ENCODE measurements at places on chromosomes 6 and 20.

GRCh38 chr6:43948527-43949485 lies 178.4 kb downstream of the MRPL14 start:
- DNase-seq: no peak

GRCh38 chr6:167508919-167509852 lies 184.3 kb downstream of the TTLL2 start:
- no peak for DNase-seq

DNA sequence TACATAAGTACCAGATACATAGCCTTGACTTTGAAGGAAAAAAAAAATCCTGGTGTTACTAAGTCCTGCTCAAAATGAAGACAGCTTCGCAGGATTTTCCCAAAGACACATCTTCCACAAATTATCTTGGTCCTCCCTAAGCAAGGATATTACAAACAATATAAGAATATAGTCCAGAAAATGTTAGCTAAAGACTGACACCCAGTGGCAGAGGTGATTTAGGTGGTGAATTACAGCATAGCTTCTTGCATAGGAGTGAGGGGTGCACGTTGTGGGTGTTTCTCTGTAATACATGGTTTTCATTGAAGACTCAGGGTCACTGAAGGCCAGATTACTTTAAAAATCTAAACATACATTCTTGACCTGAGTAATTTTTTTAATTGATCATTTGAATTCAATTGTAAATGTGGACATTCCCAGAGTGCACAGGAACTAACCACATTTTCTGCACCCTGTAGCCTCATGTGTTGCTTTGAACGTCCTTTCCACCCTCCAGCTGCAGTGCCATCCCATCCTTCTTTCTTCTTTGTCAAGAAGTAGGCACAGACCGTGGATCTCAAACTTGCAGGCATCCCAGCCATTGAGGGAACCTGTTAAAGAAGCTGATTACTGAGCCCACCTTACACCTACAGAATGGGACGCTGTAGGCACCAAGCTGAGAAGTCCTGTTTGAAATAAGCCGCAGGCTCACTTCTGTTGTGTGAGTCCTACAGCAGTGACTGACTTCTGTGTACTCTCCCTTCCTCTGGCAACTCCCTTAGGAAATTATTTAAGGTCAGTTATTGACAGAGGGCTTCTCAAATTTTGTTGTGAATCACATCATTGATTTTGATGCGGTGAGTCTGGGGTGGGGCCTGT lies 102.6 kb downstream of the PERP start:
- DNase-seq: peak; percentile 31

DNA sequence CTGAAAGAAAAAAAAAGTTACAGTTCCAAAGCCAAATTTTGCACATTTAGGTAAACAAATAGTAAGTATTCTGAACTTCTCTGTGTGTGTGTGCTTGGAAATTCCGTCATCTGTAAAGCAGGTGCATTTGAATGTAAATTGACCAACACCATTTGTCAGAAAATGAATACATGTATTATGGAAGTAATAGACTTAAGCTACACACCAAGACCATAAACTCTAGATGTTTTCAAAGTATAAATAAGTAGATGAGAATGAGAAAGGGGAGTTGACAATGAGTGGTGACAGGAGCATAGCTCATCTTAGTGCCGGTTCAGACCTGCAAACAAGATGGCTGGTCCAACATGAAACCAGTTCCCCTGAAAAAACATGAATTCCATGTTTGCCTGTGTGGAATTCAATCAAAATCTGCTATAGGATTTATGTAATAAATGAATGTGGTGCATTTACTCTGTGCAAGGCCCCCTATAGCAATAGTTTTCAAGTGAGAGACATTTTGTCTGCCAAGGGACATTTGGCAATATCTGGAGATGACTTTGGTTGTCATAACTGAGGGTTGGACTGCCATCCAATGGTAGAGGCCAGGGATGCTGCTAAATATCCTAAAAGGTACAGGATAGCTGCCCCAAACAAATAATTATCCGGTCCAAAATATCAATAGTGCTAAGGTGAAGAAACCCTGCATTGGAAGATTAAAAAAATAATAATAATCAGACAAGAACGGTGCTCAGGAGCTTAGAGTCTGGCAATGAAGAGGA lies 11.0 kb upstream of the FILIP1 start:
- no peak for DNase-seq

- DNase-seq: no peak
These were observed 51.6 kb downstream of the SPTLC3 start for GRCh38 chr20:13060327-13060726.

DNA sequence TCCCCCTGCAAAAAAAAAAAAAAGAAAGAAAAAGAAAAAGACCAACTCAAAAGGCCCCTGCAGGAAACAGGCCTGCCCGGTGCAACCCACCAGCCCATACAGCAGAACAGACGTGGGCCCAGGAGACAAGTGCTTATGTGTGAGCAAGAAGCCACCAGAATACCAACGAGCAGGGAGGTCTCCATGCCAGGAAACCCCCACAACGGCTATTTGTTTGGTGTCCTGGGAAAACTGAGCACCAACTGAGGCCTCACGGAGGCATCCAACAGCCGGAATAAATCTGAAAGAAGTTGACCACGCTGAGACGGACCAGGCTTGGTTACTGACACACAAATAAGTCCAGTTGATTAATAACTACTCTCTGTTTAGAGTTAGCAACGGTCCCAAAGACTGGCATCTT lies 29.7 kb downstream of the PTPRT start:
- DNase-seq: no peak

DNA sequence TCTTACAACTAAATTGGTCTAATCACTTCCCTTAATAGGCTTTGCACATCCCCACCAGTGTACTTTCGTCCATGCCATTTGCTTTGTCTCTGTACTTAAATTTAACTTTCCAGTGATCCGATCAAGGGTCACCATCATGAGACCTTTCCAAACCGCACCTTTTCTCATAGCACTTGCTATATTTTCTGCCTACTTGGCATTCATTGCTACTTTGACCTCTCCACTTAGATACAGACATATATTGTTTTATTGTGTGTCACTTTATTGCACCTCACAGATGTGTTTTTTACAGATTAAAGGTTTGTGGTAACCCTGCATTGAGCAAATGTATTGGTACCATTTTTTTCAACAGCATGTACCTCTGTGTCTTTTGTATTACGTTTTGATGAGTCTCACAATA lies 14.8 kb downstream of the SUMO4 start:
- DNase-seq: no peak

DNA sequence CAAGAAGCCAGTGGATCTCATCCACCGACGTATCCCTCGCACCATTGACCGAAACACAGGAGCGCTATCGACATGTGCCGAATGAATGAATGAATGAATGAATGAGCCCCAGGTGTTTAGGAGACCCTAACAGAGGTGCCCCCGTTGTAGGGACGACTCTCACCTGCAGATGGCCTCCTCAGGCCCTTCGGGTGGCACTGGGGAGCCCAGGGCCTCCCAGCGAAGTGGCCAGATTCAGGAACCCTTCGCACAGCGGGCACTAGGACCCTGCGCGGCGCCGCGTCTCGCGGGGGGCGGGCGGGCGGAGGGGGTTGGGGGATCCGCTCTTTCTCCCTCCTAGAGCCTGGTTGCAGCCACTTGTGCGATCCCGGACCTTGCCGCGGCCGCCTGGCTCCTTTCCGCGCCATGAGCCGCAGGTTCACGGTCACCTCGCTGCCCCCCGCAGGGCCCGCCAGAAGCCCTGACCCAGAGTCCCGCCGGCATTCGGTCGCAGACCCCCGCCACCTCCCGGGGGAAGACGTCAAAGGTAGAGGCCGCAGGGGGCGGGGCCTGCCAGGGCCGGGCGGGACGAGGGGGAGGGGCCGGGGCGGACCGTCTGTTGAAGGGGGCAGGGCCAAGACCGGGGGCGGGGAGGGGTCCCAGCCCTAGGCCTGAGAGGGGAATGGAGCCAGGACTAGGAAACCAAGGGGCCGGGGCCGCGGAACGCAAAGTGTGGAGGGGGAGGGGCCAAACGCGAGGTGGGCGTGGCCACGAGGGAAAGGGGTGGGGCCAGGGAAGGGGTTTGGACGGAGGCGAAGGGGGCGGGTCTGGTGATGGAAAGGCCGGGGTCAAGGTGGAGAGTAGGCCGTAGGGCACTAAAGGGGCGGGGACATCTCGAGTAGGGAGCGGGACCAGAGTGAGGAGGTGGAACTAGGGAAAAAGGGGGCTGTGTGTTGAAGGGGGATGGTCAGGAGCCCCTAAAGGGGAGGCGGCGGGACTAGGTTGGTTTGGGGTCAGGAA lies 7.4 kb upstream of the SLC12A5 start:
- no peak for DNase-seq

DNA sequence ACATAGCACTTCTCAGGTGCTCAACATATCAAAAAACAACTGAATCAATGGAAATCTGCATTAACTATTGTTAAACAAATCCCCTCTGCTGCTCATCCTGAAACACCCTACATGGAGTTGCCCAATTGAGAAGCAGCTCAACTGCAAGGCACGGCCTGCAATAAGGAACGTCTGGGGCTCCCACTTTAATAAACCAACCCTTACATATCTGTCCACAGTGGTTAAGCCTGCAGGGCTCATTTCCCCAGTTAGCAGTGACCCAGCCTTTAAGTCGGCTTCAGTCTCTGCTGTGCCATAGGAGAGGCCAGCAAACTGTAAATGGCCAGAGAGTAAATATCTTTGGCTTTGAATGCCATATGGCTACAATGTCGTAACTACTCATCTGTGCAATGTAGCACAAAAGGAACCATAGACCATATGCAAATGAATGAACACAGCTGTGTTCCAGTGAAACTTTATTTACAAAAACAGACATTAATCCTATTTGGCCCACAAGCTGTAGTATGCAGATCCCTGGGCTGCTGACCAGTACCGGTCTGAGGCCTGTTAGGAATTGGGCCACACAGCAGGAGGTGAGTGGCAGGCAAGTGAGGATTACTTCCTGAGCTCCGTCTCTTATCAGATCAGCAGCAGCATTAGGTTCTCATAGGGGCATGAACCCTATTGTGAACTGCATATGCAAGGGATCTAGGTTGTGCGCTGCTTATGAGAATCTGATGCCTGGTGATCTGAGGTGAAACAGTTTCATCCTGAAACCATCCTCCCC lies 522.7 kb upstream of the CDH4 start:
- DNase-seq: no peak

- DNase-seq: no peak
These were observed 8.8 kb downstream of the SYNJ2 start for GRCh38 chr6:157990321-157991066.

GRCh38 chr6:1014431-1014807 lies 297.5 kb upstream of the FOXQ1 start:
- no peak for DNase-seq

DNA sequence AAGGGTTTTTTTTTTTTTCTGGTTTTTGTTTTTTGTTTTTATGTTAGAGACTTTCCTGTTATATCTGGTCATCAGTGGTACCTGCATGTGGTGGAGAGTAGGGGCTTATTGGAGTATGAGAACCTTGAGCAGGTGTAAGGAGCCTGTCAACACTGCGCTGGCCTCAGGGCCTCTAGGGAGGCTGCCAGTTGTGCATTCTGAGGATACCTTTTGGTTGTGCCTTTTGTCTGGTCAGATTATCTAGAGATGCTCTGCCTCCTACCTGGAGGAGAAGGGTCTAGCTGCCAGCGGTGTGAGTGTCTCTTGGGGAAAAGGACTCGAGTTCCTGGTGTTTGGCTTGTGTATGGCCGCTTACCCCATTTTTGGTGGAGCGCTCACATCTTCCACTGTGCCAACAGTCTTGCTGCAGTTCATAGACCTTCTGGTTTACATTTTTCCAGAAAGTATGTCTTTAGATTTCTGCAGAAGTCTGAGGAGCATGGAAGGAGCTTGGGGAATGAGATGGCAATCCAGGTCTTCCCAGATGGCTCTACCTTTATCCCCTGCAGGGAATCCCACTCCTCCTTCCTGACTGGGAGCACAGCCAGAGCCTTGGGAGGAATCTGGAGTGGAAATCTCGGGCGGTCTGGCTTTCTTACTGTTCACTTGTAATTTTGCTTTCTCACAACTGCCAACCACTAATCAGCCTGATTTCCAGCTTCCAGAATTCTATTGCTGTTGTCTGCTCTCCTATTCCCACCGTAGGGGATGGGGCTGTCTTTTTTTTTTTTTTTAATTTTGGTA lies 49.9 kb downstream of the PTPN1 start:
- DNase-seq: no peak

DNA sequence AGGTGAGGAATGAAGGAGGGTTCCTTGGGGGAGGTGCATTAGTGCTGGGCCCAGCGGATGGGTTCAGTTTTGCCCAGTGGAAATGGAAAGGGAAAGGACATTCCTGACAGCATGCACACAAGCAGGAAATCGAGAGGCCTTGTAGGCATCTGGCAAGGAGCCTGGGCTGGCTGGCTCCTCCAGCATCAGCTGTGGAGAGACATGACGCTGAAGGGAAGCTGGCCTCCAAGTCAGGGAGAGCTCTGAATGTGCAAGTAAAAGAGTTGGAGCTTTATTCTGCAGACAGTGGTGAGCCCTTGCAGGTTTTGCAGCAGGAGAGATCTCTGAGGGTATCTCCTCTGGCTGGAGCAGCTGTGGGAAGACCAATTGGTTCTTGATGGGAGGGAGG lies 154.3 kb downstream of the MRPL14 start:
- DNase-seq: no peak

DNA sequence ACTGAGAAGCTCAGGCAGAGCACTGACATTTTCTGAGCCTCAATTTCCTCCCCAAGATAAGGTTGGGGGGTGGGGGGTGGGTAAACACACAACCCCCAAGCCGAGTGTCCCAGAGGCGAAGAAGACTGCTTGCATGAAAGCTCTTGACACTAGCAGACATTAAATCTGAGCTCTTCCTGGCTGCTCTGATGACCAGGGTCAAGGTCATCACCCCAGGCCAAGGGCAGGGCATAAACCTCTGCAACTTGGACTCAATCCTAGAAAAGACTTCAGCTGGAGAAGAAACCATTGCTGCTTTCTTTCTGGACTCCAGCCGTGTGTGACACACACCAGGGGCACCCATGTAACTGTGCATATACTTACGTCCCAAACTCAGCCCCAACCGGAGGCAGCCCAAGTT lies 109.0 kb downstream of the BANF2 start:
- no peak for DNase-seq

DNA sequence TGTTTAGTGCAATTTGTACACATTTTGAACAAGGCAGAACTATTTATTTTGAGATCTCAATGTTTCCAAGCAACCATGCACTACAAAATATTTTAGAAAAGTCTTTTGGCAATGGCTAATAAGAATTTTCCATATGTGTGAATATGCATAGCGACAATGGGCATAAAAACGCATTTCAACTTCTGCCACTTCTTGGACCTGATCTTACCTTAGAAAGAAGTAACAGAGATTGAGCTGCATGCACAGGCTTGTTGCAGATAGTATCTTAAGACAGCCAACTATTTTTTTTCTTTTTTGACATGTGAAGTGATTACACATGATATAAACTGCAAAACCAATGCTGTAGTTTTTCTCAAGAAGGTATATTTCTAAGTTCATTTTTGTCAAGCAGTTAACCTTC lies 210.4 kb upstream of the PHACTR1 start:
- no peak for DNase-seq

GRCh38 chr6:110938171-110938570 lies 20.3 kb upstream of the GTF3C6 start:
- no peak for DNase-seq

- no peak for DNase-seq
These were observed 17.0 kb downstream of the DACT2 start for GRCh38 chr6:168302534-168302933.

DNA sequence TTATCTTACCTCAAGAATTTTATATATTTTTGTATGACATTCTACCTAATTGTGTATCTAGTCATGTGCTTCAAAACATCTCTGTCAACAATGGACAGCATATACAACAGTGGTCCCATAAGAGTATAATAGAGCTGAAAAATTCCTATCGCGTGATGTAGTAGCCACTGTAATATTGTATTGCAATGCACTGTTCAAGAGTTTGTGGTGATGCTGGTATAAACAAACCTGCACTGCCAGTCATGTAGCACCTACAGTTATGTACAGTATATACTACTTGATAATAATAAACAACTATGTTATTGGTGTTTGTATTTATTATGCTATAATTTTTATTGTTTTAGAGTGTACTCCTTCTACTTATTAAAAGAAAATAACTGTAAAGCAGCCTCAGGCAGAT lies 672.7 kb downstream of the CD109 start:
- no peak for DNase-seq
